ENCODE measurements at places on chromosomes 7 and 10.

GRCh38 chr7:24463474-24463873, 109.8 kb upstream of the PALS2 start:
- DNase-seq = no peak

DNA sequence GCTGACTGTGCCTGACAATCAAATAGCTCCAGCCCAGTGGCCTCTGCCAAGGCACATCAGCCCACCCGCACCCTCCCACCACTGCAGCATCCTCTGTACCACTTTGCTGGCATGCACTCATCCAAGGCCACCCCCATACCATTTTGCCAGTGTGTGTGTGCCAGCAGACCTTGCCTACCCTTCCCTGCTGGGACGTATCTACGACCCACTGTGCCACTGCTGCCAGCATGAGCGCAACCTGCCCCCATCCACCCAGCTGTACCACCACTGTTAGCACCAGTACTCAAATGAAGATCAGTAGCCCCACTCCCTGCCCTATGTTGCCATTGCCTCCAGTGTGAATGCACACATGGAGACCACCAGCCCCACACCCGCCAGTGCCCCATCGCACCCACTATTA, 149.4 kb upstream of the PTN start:
- DNase-seq = no peak

DNA sequence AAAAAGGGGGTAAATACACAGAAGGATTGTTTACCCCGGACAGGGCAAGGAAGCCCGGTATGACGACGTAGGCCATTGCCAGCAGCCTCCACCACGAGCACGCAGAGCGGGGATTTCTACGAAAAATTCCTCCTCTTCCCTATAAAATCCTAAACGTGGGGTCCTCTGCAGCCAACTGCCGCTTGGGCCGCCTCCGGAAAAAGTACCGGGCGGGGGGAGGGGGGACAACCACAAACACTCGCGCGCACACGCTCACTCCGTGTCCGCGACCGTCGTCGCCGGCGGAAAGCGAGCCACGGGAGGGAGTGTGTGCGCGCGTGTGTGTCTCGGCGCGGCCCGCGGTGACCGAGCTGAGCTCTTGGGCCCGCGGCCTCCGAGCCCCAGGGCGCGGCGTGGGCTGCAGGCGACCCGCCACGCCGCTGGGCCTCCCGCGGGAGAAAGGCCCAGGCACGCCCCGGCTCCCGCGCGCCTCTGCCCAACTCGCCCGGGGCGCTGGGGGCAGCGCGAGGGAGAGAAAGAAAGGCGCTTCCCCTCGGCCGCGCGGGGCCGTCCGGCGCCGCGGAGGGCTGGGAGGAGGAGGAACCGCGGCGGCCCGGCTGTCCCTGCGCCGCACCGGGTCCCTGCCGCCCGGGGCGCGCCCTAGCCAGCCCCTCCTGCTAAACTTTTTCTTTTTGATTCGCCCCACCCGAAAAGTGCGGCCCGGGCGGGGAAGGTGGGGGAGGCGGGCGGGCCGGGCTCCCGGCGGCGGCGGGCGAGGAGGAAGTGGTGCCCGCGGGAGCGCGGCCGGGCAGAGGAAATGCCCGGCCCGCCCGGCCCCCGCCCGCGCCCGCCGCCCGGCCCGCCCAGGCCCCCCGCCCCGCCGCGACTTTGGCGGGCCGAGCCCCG, 1.5 kb downstream of the CTBP2 start:
- no peak for DNase-seq

- no peak for DNase-seq
These were observed 35.8 kb downstream of the RBM17 start for GRCh38 chr10:6124666-6125065.

- DNase-seq = peak; percentile 35
These were observed 119.8 kb upstream of the LANCL2 start for GRCh38 chr7:55245271-55245723.

- no peak for DNase-seq
These were observed 902 bp upstream of the NFE2L3 start for GRCh38 chr7:26151096-26151495.

DNA sequence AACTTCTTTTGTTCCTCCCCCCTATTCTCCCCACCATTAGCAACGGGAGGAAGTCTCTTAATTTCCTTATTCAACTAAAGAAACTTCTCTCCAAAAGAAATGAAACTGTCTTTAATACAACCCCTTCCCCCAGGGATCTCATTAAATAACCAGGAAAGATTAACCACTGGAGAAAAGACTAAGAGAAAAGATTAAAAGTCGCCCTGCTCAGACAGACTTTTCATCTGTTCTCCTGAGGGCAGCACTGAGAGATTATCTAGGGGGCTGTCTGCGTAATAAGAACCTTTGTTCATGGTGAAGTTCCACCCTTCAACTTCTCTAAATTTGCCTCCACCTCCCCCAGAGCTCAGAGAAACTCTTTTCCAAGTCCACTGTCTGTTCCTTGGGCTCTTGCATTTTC, 105.5 kb downstream of the HGF start:
- DNase-seq = no peak

DNA sequence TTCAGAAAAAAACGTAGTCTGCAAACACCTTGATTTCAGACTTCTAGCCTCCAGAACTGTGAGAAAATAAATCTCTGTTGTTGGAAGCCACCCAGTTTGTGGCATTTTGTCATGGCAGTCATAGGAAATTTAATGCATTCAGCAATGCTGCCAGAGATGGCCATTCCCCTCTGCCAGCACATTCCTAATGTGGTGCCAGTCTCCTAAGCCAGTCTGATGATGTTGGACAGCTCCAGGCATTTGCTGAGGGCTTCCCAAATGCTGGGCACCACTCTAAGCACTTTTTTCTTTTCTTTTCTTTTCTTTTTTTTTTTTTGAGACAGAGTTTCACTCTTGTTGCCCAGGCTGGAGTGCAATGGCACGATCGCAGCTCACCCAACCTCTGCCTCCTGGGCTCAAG, 666.7 kb upstream of the C7orf33 start:
- no peak for DNase-seq

DNA sequence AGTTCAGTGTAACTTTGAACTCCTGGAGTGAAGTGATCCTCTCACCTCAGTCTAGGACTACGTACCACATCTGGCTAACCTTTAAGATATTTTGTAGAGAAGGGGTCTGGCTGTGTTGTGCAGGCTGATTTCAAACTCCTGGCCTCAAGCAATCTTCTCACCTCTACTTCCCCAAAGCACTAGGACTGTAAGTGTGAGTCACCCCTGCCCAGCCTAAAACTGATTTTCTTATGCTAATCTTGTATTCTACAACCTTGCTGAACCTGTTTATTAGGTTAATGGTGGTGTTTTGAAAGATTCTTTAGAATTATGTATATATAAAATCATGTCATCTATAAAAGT, 58.0 kb downstream of the LCOR start:
- DNase-seq = no peak

DNA sequence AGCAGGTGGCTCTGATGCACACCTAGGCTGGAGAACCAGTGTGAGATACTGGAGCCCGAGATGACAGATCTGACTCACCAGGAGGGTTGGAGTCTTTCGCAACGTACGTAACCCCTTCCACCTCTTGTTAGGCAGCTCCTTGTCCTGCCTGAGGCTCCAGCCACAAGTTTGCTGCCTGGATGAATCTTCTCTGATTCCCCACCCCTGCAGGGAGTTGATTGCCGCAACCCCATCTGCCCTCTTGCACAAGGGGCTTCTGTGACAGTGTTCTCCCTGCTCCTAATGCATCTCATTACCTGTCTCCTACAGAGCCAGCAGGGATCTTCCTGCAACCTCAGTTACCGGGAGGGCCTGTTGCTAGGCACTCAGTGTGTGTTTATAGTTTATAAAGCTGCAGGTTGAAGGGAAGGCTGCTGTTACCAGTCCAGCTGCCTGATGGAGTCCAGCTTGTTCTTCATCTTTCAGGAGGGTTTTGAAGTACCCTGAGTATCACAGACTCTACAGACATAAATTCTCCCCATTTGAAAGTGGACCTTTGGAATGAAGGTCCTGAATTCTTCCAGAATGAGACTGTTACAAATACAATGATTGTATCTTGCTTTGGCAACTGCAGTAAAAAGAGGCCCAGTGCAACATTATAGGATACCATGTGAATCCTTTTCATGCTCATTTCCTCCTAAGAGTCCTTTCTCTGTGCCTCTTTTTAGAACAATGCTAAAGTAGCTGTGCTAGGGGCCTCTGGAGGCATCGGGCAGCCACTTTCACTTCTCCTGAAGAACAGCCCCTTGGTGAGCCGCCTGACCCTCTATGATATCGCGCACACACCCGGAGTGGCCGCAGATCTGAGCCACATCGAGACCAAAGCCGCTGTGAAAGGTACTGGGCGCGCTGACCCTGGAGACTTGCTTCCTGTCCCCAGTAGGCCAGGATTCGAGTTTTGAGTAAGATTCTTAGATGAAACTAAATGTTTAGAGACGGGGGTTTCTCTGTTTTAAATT, 6.5 kb downstream of the MDH2 start:
- peak; percentile 30 for DNase-seq

GRCh38 chr7:101882595-101883564, 65.5 kb downstream of the CUX1 start:
- peak; percentile 89 for DNase-seq

DNA sequence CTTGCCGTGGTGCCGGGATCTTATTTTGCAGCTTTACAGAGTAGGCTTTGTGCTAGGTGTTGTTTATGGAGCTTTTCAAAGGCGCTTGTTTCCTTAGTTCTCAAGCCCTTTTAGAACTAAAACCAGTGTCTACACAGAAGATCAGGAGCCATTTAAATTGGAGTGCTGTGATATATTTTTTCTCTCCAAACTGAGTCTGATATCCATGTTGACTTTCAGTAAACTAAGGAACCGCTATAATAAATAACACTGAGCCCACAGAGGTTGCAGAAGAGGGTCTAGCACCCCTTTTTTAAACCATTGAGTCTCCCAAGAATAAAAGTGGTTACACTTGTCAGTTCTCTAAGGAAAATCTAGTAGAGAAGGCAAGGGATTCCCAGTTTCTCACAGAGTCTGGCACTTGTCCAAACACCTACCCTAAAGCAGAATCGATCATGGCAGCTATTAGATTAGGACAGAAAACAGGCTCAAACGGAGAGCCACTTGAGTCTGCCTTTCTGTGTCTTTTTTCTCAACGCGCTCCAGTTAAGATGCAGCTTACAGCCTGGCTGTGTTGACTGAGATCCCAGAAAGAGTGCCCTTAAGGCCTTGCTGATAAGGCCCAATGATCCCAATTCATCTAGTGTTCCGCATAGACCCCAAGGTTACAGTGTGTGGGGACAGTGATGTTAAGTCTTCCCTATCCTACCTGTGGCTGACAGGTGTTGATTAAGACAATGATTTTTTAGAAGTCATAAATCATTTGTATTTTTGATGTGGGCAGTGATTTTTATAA, 804 bp downstream of the TMEM106B start:
- no peak for DNase-seq

- no peak for DNase-seq
These were observed 360.1 kb downstream of the TNS3 start for GRCh38 chr7:47221826-47222225.

DNA sequence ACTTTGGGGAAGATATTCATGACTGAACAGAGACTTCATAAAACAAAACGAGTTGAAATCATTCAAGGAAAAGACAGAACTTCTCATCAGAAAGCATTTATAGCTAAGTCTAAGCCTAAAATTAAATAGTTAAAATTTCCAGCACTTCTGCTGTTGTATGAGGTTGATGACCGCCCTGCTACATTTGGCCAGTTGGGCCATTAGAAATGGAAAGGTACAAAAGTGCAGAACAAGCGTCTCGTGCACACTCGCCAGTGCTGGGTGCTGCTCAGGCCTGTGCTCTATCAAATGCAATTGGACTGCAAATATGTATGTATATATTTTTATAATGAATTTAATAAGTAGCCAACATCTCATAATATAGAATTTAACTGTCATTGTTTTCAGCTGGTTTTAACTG, 34.4 kb upstream of the RNF32 start:
- DNase-seq = no peak

DNA sequence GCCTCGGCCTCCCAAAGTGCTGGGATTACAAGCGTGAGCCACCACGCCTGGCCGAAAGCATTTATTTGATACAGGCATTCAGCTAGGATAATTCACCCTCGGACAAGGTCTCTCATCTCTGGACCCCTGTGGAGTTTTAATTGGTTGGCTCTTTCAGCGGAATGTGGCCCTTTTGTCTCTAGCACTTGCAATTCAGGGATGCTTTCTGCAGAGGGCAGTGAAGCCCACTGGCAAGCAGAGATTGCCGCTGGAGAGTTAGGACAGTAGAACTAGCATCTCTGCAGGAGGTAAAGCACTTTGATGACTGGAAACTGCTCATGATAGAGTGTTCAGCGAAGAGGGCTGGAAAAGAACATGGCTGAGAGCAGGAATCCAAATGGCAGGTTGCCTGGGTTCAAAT, 62.0 kb downstream of the SUFU start:
- no peak for DNase-seq

GRCh38 chr10:66678521-66678920, 247.3 kb upstream of the LRRTM3 start:
- DNase-seq = no peak

GRCh38 chr7:148623586-148624282, 33.2 kb downstream of the C7orf33 start:
- peak; percentile 13 for DNase-seq

DNA sequence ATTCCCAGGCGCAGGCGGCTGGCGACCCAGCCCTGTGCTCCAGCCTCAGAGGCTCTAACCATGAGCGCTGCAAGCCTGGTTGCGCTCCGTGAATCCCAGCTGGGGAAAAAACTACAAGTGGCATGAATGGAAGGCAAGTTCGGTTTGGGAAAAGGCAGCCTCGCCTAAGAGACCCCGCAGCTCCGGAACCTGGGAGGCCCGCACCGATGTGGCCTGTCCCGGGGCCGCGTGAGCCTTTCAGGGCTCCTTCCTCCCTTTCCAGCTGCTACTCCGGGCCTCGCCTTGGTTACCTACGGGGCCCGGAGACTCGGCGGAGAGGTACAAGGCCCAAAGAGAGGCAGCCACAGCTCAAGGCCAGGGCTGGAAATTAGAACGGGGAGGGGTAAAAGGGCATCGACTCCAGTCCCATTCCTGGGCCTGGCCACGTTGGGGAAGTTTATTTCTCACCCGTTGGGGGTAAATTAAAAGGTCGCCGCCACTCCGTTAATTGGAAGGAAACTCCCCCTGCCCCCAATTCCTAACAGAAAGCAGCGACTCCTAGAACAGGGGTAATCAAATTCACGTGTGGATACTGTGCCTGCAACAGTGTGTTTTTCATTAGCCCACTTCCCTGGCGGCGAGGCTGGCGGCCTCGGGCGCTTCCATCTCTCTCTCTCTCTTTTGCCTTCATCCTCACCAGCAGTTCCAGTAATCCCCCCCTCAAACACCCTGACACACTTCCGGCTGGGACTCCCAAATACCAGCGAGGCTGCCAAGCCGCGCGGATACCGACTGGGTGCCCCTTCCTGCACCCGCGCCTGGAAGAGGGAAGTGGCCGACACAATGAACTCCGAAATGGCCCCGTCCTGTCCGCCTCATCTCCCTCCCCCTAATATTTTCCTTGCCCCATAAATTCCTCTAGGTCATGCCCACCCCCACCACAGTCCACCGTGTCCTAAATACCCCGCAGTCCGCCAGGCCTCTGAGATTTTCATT, 1.5 kb upstream of the HOXA9 start:
- DNase-seq = no peak
